ENCODE measurements at places on chromosomes 2 and 18.

- DNase-seq = no peak
Observed at GRCh38 chr18:45657357-45658335, 42.4 kb downstream of the SLC14A2 start.

GRCh38 chr18:41875094-41875780 is 79.8 kb upstream of the PIK3C3 start:
- no peak for DNase-seq

- DNase-seq = no peak
Observed at GRCh38 chr2:120398996-120399888, 53.3 kb downstream of the INHBB start.

DNA sequence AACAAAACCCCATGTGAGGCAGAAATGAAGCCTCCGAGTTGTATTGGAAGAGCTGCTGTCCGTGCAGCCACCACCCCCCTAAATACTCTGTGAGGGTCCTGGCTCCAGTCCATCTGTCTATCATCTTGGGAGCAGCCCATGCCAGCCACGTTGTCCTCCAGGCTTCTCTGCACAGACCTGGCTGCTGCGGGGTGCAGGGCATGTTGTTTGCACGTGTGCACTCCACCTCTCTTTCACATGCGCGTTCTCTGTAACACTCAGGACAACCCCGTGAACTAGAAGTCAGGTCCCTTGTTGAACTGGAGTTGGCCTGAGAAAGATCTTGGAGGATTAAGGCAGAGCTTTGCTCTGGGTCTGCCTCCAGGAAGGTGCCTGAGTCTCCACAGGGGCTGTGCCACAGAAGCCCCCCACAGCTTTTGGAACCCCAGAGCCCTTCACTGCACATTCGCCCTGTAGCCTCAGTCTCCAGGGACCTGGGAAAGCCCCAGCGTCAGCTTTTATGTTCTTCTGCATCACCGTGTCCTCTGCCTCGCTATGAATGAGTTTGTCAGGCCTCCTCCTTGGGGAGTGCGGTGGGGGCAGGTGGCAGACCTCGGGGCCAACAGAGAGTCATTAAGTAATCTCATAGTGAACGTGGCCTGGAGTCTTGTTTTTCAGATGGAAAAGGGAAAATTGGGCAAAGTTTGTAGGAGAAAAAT is 16.6 kb downstream of the RTP5 start:
- no peak for DNase-seq

- no peak for DNase-seq
Observed at GRCh38 chr18:23530195-23530594, 26.9 kb downstream of the RMC1 start.

DNA sequence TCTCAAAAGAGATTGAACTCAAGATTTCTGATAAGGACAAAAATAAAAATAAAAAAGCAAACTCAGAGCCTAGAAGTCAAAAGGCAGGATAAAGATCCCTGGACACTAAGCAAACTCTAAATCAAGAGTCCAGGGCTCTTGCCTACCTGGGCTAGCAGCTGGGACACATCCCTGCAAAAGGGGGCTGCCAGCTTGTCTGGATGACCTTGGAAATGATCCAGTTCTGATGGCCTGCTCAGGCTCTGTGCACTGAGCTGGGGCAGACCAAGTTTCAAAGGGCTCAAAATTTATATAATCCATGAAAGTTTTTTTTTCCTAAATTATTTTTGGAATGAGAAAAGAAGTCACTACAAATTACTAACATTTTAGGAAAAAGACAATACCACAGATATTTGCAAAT is 557.3 kb downstream of the CNTNAP5 start:
- DNase-seq = no peak

DNA sequence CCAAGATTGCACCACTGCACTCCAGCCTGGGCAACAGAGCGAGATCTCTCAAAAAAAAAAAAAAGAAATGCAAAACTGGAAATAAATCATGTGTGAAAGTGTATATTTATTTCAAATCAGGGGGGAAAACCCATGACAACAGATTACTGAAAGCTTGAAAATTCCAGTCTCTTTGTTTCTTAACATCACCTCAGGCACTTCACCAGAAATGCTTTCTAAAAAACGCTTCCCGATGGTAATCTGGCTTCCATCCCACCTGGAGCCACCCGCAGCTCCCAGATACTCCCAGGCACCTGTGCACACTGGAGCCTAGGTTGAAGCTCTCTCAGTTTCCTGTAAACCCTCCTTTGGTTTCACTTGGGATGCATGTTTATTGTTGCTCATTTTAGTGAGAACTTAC is 7.2 kb upstream of the ITGB6 start:
- DNase-seq = no peak

DNA sequence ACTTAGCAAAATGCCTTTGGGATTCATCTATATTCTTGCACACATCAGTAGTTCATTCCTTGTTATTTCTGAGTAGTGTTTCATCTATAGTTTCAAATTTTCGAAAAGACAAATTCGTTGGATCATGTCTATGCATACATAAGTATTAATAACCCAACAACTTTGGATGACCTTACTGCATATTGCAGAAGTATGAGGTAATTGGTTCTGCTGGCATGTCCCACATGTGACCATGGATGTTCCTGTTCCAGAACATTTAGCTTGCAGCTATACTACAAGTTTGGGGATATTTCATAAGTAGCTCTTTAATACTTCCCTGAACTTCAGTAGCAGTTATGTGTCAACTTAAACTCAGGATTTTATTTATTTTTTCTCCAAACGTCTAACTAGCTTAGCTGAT is 44.9 kb downstream of the APLF start:
- no peak for DNase-seq

- DNase-seq = no peak
Observed at GRCh38 chr2:53787614-53788289, 908 bp downstream of the ERLEC1 start.

- no peak for DNase-seq
Observed at GRCh38 chr2:222545823-222546795, 109.8 kb downstream of the FARSB start.

- DNase-seq = peak; percentile 10
Observed at GRCh38 chr18:79588636-79589481, 90.7 kb upstream of the CTDP1 start.

DNA sequence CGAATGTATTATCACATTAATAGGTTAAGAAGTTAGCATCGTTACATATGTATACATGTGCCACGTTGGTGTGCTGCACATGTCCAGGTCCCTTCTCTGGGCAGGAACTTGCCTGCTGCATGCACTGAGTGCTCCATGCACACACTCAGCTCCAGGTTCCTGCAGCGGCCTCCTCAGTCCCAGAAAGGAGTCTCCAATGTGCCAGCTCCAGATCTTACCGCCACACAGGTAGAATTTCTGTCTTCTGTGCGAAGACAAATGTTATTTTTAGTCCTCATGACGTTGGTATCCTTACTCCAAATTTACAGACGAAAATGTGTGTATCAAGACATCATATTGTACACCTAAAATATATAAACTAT is 127.1 kb downstream of the GALR1 start:
- DNase-seq = no peak

DNA sequence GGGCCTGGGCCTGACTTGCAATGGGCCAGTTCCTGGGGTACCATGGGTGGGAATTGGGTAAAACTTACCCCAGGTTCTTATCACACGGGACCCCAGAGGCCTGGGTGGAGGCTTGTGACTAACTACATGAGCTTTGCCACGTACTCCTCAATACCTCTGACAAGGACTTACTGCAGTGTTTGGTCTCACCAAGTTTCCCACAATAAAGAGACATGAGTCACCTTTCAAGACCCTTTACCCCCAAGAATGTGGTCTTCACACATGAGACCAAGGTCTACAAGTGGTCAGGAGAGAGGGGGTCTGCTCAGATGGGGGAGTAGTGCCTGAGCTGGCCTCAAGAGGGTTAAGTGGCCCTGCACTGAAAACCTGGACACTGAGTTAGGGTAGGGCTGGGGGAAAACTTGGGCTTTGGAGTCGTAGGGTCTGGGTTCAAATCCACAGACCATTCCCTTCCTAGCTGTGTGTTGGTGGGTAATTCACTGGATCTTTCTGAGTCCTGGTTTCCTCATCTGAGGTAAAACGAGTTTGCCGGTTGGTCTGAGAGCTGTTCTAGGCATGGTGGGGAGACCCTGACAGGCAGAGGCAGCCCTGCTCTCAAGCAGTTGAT is 2.0 kb upstream of the GNLY start:
- DNase-seq = no peak

DNA sequence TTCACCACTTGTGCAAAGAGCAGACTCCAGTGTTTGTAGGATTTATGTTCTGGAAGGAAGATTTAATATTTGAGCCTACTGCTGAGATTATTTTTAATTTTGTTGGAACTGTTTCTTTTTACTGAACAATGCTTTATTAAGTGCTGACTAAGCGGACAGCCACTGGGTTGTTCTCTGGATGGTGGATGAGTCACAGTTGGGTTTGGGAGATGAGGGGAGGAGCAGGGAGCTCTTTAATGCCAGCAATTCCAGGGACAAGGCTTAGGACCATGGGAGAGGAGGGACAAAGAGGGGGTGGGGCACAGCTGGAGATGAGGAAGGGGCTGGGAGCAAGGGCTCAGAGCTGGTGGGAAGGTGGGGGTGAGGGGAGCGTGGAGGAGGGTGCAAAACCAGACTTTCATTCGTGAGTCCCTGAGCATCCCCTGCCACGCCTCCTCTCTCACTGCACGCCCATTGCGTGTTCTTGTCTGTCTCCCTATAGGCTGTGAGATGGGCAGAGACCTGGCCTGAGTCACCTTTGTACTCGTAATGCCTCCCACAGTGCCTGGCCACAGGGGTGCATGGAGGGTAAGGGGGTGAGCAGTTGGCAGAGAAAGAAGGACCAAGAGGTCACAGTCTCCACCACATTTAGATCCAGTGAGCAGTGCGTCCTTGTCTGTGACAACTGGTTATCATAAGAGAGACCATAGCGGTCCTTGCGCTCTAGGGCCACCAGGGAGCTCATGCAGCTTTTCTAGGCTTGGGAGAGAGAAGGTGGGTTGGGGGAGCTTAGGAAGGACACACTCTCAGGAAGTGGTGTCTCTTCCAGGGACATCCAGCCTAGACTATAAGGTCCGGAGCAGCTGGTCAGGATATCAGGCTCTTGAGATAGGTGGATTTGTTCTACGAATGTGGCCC is 18.4 kb downstream of the SLC4A3 start:
- no peak for DNase-seq

GRCh38 chr2:140234116-140234515 is 1453.9 kb upstream of the NXPH2 start:
- no peak for DNase-seq

DNA sequence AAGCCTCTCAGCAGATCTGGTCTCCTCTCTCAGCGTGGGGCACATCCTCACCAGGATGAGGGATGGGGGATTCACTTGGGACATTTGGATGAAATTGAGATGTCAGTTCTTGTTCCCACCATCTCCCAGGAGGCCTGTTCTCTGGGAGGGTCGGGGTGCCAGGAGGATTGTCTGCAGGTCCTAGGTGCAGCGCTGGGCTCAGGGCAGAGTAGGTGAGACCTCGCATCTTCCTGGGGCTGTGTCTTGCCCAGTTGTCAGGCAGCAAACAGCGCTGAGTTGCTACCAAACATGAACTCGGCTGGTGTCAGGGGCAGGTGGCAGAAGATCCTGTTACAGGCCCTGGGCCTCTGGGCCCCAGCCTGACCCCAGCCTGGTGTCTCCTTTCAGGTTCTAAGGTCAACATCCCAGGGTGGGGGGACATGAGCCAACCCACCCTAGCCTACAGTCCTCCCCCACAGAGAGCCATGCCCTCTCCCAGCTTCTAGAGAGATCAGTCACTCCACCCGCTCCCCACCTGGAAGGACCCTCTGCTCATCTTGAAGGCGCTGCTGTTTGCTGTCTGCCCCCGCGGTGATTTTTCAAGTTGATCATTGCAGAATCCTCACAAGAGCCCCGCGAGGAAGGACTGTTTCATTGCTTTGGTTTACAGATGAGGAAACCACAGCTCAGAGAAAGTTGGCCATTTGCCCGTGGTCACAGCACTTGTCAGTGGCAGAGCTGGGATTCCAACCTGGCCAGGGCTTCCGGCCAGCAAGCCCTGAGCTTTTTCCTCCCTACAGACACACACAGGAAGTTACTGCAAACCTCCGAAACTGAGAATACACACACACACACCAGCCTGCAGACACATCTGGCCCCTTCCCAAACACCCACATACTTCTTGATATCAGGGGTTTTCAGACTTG is 83.9 kb downstream of the STPG4 start:
- peak; percentile 60 for DNase-seq

GRCh38 chr18:62341473-62341872 is 16.4 kb downstream of the TNFRSF11A start:
- no peak for DNase-seq

GRCh38 chr18:36580874-36581750 is 247.7 kb downstream of the TPGS2 start:
- no peak for DNase-seq

GRCh38 chr2:113119111-113119510 is 8.3 kb upstream of the IL1RN start:
- no peak for DNase-seq

Data from hippocampal formation (tissue), 2 donors.